Posterior vena cava (tissue), 2 donors: ENCODE measurements at places on chromosomes 16 and 17. TPM values are rescaled to one million over a fixed set of nuclear protein-coding genes. Genes with fewer than 3 reads are reported as not detected.

The CCDC154 gene
- 0.76 TPM for total RNA-seq

DNA sequence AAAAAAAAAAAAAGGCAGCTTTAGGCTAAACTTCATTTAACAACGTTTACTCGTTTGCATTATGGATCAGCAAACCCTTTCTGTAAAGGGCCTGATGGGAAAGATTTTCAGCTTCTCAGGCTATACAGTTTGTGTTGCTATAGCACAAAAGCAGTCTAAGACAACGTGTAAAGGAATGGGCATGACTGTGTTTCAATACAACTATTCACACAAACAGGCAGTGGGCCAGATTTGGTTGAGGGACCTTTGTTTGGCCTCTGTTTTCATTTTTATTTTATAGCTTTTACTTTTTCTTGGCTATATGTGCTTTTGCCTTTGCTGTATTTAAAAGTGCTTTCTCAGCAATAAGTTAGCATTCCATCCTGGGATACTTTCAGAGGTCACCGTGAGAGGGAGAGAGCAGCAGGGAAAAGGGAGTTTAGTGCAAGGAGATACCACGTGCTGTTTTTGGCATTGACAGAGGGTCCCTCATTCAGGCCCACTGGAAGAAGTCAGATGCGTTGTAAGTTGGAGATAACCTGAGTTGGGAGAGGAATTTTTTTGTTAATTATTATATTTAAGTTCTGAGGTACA is 335.6 kb downstream of the UTP18 start:
- DNase-seq = no peak

The ESRP2 gene
- total RNA-seq = not detected

GRCh38 chr16:77910021-77910420 is 112.3 kb upstream of the CLEC3A start:
- DNase-seq = no peak

- DNase-seq = no peak
Measured at GRCh38 chr16:82229800-82230619, 60.0 kb upstream of the MPHOSPH6 start.

The DYNLRB2 gene
- not detected for total RNA-seq

The KLHDC4 gene
- total RNA-seq = 21.9 TPM

DNA sequence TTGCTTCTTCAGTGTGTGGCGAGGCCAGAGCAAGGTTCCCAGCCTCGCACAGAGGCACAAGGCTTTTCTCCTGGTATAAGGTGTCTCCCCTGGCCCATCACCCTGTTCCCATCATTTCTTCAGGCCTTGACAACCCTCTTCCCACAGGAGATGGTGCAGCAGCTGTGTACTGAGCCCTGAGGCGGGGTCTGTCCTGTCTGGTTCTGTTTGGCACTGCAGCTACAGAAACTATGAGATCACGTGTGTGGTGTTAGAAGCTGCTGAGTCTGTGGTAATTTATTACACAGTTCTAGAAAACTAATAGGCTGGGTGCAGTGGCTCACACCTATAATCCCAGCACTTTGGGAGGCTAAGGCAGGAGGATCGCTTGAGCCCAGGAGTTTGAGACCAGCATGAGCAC is 7.2 kb downstream of the PLA2G15 start:
- no peak for DNase-seq
